ENCODE measurements at places on chromosomes 6 and 20.

GRCh38 chr20:8540466-8540865 lies 408.4 kb downstream of the PLCB1 start:
- DNase-seq = no peak

GRCh38 chr6:170259278-170259677 lies 31.6 kb downstream of the DLL1 start:
- DNase-seq = no peak

DNA sequence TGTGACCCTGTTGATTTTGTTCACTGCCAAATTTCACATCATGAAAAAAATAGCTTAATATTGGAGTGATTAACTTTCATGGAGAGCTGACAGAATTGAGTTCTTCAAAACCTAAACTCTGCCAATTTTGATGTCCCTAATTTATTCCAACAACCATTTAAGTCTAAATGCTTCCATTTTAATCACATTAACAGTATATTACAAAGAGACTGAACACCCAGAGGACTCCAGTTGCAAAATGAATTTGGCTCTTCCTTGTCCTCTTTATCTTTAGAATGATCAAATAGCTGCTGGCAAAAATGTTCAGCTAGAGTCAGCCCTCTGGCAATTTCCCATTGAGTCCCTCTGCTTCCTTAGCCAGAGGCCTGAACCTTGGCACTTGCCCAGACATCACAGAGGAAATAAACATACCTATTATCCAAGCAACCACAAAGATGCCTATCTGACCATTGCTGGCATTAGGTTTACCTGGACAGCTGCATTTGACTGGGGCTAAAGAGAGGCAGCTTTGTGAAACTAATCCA lies 299.0 kb upstream of the STXBP5 start:
- DNase-seq = no peak

DNA sequence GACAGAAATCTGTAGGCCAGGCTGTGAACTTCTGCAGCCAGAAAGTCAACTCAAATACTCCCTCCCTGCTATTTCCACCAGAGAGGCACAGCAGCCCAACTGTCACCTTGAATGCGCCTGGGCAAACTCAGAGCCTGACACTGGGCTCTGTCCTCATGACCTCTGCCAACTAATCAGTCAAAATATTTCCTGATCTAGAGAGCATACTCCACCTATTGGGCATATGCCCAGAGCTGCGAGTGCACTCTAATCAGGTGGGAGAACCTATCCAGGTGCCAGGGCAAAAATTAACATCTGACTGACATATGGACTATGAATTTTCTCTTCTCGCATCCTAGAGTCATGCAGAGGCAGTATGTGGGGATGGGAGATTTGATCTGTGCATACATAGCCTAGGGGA lies 406.3 kb upstream of the RUNX2 start:
- DNase-seq = no peak

- no peak for DNase-seq
Measured at GRCh38 chr20:53186635-53187034, 214.5 kb downstream of the TSHZ2 start.

DNA sequence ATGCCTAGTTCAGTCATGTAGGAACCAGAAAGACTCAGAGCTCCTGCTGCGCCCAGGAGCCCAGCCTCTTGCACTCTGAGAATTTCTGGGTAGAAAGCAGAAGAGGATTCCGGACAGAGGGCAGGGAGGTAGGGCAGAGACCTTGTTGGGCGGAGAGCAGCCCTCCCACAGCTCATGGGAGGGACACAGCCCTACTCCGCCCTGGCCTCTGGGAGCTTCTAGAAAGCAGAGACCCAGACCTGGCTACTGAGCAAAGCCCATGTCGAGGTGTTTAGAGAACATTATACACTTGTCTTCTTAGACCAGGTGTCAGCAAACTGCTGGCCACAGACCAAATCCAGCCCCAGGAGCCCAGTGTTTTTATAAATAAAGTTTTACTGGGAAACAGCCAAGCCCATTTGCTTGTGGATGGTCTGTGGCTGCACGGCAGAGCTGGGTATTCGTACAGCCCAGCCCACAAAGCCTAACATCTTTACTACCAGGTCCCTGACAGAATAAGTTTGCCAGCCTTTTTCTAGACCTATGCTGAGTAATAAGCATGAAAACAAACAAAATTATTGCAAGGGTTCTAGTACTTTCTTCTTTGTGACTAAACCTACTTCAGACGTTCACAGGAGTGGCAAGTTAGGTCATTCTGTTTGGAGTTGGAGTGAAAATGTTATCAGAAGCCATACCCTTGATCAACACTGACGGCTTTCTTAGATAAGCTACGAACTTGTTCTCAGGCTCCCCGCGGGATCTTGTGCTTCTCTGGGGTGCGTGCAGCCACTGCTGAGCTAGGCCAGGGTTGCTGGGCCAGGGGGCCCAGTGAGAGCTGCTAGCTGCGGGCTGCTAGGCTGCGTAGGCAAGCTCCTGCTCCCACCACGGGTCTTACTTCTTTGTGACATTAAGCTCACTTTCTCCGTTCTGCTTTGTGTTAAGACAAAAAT lies 235.1 kb upstream of the FOXQ1 start:
- DNase-seq = no peak

GRCh38 chr6:150636808-150637207 lies 37.1 kb downstream of the PLEKHG1 start:
- no peak for DNase-seq

DNA sequence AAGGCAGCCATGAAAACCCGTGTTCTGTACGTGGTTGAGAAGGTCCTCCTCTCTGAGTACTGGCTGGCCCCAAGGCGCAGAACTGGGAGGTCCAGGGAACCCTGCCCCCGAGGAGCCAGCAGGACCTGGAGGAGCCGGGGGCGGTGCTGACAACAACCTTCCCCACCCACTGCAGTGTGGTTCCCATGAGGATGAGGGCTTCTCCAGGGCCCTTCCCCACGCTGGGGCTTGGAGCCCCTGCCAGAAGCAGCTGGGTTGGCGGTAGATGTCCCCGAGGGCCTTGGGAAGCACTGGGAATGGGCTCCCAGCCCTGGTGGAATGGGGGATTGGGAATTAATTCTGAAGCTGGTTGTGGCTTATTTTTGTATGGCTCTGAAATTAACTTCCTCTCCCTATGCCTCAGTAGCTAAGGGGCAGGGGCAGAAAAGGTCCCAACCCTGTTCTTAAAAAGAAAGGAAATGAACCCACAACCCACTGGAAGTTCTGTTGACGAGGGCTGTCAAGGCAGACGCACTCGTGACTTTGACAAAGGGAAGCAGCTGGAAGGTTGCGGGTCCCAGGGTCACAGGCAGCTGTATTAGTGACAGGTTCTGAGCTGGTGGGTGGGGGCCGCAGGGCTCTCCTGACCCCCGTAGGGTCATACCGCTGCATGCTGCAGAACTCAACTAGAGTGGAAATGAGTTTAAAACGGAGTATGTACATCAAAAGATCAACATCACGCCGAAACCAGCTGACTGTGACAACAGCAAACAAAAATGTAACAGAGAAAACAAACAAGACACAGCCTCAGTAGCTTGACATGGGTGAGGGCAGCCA lies 13.9 kb upstream of the HELZ2 start:
- no peak for DNase-seq

DNA sequence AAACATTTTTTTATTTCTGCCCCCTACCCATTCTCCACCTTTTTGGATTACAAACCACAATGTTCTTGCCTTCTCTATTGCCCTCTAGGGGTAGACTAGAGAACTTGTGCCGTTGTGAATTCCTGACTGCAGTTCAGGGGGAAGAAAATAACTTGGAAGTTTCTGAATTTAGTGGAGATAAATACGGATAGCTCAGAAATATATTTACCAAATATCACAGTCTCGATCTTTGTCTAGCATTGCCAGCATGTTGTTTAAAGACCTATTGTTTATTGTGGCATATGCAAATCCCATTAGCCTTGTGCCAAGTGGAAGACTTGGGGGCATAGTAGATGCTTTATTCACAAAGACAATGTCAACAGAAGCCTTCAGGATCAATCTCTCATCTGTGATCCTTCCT lies 154.1 kb upstream of the MMS22L start:
- no peak for DNase-seq

DNA sequence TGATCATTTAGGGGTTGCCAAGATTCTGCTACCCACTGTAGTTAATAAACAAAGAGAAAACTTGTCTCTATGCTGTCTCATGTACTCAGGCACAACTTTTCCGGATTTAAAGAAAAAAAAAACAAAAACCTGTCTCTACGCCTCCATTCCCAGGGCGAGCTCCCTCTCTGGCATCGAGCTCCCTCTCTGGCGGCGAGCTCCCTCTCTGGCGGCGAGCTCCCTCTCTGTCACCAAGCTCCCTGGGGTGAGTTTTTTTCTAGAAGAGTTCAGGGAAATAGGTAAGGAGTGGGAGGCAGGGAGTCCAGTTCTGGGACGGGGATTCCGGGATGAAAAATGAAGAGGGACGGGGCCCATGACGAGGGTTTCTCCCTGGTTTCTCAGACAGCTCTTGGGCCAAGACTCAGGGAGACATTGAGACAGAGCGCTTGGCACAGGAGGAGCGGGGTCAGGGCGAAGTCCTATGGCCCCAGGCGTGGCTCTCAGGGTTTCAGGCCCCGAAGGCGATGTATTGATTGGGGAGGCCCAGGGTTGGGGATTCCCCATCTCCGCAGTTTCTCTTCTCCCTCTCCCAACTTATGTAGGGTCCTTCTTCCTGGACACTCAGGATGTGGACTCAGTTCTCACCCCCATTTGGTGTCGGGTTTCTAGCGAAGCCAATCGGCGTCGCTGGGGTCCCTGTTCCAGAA lies 16.5 kb upstream of the HLA-A start:
- no peak for DNase-seq

GRCh38 chr6:51302431-51302830 lies 483.8 kb downstream of the TFAP2B start:
- DNase-seq = no peak

DNA sequence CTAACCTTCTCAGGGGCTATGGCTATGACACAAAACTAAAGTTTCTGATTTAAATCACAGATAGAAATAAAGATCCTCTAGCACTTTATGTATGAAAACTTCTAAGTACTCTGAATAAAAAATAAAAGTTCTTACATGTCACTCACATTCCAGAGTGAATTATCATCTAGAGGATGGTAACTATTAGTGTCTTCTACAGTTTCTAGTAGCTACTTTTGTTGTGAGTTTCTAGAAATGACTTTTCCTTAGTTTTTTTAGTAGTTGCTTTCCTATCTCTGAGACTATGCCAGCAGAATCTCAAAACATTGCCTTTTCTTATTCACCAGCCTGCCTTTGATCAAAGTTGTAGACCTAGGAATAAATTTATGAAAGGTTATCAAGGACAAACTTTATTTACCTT lies 10.1 kb downstream of the ZNF318 start:
- no peak for DNase-seq

DNA sequence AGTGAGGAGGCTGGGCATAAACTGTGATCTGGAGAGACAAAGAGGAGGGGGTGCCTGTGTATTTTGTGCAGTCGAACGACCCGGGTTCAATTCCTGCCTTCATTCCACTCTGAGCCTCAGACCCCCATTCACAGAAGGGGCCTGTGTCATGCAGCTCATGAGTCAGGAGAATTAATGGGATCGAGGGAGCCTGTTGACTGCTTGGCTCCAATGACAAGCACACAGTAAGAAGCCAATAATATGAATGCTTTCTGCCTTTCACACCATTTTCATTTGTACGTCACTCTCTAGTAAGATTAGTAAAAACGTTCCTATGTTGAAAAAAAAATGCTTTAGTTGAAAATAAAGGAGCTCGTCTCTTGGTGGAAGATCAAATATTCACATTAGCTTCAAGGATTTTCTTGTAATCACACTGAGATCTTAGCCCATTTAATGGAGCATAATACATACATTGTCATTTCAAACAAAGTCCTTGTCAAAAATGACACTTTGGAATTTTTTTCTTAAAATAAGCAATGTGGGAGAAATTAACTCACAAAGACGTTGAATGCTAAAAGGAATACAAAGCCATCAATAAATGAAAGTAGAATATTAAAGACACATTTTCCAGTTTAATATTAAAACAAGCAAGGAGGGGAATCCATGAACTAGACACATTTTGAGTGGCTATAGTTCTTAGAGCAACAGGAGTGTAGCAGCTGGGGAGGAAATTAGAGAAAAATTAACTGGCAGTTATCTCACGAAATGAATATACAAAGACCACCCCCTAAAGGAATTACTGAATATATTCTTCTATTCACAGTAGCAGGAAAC lies 246.7 kb upstream of the AFDN start:
- no peak for DNase-seq

- no peak for DNase-seq
Measured at GRCh38 chr6:101454106-101454676, 60.7 kb downstream of the GRIK2 start.

DNA sequence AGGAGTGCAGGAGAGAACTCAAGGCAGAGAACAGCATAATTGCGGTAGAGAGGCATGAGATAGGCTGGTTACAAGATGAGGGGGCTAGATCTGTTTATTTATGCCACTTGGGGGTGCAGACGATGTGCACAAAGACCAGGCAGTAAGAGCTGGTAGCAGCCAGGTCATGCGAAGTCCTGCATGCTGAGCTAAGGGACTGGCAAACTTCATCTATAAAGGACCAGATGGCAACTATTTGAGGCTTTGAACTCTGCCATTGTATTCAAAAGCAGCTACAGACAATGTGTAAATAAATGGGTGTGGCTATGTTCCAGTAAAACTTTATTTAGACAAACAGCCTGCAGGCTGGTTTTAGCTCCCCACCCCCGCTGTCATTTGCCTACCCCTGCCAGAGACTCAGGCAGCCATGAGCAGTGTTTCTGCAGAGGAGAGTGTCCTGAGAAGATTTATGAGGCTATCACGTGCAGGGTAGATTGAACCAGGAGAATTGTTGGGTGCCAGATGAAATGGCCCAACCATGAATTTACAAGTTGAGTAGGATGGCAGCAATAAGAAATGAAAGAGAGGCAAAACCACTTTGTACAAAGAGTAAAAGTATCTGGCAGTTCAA lies 253.4 kb upstream of the MOCS1 start:
- DNase-seq = no peak

- DNase-seq = no peak
Measured at GRCh38 chr6:105746509-105746908, 339.6 kb upstream of the PRDM1 start.

DNA sequence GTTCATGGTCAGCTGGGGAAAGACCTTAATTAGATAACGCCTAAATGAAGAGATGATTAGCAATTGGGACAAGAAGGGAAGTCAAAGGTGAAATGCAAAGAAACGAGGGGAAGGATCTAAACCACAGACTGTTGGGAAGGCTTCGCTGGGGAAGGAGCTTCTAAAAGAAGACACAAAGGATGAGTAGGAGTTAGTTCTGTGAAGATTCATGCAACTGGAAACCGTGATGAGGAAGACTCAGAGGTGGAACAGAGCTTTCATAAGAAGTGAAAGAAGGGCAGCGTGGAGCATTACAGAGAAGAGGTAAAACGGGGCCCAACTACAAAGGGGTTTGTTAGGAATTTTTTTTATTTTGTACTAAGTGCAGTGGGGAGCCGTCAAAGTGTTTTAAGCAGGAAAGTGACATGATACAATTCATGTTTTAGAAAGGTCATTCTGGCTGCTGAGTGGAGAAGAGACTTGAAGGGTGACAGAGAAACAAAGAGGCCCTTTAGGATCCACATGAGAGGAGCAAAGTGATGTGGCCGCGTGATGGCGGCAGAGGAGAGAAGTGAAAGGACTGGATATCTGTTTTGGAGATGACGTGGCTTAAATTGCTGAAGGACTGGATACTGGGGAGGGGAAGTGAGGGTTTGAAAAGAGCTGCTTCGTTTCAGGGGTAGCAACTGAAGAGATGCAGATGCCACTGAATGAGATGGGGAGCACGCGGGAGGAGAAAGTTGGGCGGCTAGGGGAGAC lies 33.6 kb downstream of the TTI1 start:
- no peak for DNase-seq

All from activated naive CD4-positive, alpha-beta T cell (primary cell).